ENCODE measurements at places on chromosomes 16 and 17.
A peak's percentile ranks its signal among the peaks of the same experiment; 100 is the strongest.

- no peak for DNase-seq
These were observed 36.8 kb upstream of the DLX4 start for GRCh38 chr17:49932138-49932723.

DNA sequence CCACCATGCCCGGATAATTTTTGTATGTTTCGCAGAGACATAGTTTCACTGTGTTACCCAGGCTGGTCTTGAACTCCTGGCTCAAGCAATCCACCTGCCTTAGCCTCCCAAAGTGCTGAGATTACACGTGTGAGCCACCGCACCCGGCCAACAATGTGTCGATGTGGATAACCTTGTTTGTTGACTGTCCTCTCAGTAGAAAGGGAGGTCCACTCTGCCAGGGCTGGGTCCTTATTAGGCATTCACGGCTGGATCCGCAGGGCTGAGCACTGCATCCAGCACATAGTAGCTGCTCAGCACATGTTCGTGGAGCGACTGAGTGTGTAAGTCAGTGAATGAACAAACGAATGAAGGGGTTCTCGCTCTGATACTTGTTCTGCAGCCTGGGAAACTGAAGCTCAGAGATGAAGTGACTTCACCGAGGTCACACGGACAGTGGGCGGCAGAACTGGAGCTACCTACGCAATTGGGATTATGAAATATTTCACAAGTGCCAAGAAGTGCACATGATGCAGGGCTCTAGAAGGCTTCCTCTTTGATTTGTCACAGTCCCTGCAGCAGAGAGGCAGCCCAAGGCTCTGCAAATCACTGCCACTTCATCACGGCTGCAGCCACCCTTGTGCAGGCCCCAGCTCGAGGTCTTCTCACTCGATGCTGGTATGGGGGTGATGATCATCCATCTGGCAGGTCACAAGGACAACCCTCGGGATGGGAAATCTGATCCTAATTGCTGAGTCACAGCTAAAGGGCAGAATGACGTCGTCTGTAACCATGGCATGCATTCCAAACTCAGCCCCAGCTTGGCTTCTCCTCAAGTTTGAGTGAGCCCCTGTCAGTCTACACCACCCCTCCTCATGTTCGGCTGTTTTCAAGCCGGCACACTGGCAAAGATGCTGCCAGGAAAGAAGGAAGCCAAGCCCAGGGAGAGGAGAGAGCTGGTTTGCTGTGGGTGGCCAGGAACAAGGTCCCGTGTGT lies 28.0 kb upstream of the SNN start:
- peak; percentile 88 for DNase-seq

- DNase-seq = no peak
These were observed at the start of gene KCNG4 for GRCh38 chr16:84239909-84240308. Gene KCNG4 (minus strand): TSS chr16:84240012. CDS start chr16:84237485, 2,527 bp downstream.

- no peak for DNase-seq
These were observed 196.4 kb upstream of the KCNJ16 start for GRCh38 chr17:69878661-69879060.

- no peak for DNase-seq
These were observed 6.6 kb upstream of the IGFBP4 start for GRCh38 chr17:40436636-40437035.

DNA sequence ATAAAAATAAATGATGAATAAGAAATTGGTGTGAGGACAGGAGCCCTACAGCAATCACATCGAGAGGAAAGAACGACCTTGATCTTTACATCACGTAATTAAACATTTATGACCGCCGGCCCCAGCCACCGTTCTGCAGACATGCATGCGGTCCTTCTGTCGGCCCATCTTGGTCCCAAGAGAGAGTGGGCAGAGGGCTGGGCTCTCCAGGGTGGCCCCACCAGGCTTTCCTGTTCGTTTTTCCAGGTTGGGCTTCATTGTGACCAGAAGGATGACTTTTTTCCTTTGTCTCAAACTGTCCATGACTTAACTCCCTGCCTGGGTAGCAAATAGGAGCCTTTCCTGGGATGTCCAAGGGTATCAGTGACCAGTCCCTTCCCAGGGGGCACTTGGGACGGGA lies 3.3 kb upstream of the CRISPLD2 start:
- DNase-seq = no peak

- no peak for DNase-seq
These were observed 39.1 kb downstream of the PSME3IP1 start for GRCh38 chr16:57146735-57147134.

DNA sequence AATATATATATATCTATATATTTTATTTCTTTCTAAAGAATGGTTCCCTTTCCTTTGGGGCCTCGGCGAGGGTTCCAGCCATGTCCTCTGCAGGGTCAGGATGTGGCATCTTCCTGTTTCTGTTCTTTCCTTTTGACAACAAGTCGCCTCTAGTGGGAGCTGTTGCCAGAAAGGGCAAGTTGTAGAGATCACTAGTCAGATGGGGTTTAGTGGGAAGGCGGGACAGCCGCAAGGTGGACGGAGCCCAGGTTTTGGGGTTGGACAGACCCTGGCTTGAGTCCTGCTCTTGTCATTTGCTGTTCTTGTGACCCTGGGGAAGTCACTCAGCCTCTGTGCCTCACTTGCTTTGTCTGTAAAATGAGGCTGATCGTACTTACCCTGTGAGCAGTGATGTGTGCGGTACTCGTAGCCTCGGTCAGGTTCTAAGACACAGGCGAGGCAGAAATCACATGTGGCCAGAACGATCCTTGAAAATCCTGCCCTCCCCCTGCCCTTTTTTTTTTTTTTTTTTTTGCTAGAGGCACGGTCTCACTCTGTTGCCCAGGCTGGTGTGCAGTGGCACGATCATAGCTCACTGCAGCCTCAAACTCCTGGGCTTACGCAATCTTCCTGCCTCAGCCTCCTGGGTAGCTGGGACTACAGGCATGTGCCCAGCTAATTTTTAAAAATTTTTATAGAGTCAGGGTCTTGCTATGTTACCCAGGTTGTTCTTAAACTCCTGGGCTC lies 80.1 kb downstream of the ABCC6 start:
- no peak for DNase-seq
